Pericardium fibroblast (primary cell): ENCODE measurements at places on chromosomes 11 and 22. TPM values are rescaled to one million over a fixed set of nuclear protein-coding genes. Genes with fewer than 3 reads are reported as not detected.

IGLL1 gene
- not detected in 2 replicates for total RNA-seq

OR52H1 gene
- not detected in 2 replicates for total RNA-seq

MRPL49 gene
- total RNA-seq: 40.8 and 56.9 TPM in 2 replicates

ZNRF3 gene
- 3.6 and 3.9 TPM in 2 replicates for total RNA-seq

GRAP2 gene
- not detected in 2 replicates for total RNA-seq
